ENCODE measurements at places on chromosomes 16 and 17. TPM values are rescaled to one million over a fixed set of nuclear protein-coding genes. Genes with fewer than 3 reads are reported as not detected.

TEKT3 gene
- total RNA-seq: 0.12 TPM

PLXDC1 gene
- total RNA-seq: 25.0 TPM

BICDL2 gene
- total RNA-seq: not detected

KRTAP9-8 gene
- not detected for total RNA-seq

GFAP gene
- total RNA-seq: 11.0 TPM

OR4D1 gene
- total RNA-seq: not detected

TAC4 gene
- not detected for total RNA-seq

MEIOB gene
- total RNA-seq: not detected

DNA sequence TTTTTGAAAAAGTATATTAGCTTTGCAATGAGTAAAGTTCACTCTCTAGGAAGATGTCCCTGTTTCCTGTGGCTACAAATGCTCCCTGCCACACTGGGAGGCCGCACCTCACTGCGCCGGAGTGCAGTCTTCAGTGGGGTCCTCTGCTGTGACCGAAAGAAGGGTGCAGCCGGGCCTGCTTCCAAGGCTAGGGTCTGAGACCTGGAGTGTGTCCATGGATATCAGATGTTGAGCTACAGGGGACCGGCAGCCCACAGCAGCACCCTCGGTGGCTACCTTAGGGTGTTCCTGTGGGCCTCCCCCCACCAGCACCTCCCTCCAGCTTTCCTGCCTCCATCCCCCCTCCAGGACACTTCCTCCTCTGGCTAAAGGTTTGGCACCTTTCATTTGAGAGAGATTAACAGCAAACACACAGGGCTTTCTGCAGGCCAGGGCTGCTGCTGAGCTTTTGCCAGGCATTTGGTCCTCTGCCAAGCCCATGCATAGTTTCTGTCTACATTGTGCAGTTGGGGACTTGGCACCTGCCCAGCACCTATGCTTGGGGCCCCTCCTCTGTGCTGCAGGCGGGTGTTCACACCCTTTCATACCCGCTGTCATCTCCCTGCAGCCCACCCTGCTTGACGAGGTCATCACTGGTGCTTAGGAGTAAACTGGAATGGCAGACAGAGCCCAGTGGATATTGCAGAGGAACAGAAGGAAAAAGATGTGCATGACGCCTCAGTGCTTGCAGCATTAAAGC, 33.8 kb upstream of the CRISPLD2 start:
- no peaks in the 10 kb centered on the region for H3K36me3 ChIP-seq
- no peak overlapping the region for H3K27ac ChIP-seq
- no peak overlapping the region for H3K4me3 ChIP-seq
- H3K4me1 ChIP-seq: no peaks in the 10 kb centered on the region
- DNase-seq: peak; percentile 94
- no peaks in the 10 kb centered on the region for H3K27me3 ChIP-seq

DNA sequence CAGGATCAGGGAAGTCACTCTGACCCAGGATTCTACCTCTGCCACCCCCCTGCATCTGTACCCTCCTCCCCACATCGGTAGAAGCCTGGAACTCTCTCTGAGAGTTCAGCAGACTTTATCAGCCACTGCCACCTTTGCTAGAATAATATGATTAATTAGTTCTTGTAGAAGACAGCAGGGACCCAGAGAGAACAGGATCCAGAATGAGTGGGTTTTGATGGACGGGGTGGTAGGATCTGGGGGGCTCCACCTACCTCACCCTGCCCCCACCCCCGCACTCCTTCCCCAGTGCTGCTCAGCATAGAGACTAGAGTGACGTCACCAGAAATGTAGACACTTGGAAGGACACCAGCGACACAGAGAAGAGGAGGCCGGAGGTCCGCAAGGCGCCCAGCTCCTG, 33.5 kb downstream of the ABCC6 start:
- no peaks in the 10 kb centered on the region for H3K36me3 ChIP-seq
- no peaks in the 10 kb centered on the region for H3K27me3 ChIP-seq
- no peak overlapping the region for H3K27ac ChIP-seq
- H3K4me3 ChIP-seq: no peak overlapping the region
- no peak for DNase-seq

DNA sequence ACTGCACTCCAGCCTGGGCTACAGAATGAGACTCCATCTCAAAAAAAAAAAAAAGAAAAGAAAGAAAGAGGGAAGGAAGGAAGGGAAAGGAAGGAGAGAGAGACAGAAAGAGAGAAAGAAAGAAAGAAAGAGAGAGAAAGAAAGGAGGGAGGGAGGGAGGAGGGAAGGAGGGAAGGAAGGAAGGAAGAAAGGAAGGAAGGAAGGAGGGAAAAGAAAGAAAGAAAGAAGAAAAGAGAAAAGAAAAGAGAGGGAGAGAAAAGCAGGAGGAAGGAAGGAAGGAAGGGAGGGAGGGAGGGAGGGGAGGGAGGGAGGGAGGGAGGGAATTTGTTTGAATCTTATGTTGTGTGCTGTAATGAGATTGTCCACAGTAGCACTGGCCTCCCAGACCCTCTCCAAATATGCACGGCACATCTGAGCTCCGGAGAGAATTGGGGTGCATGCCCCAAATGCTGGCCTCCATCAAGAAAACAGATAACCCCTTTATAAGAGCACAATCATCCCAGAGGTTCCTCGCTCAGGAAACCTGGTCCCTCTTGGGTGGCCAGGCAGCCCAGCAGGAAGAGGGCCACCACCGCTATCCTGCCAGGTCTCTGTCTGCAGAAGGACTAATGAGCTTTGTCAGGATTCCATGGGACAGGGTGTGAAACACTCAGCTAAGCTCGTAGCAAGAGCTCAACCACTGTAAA, 8.8 kb upstream of the EIF1 start:
- H3K4me3 ChIP-seq: no peak overlapping the region
- peaks cover 5% of the 10 kb centered on the region for H3K4me1 ChIP-seq
- H3K27me3 ChIP-seq: no peaks in the 10 kb centered on the region
- DNase-seq: no peak
- H3K36me3 ChIP-seq: no peaks in the 10 kb centered on the region
- H3K27ac ChIP-seq: no peak overlapping the region

- DNase-seq: no peak
- H3K27me3 ChIP-seq: no peaks in the 10 kb centered on the region
- no peak overlapping the region for H3K4me3 ChIP-seq
- peaks cover 6% of the 10 kb centered on the region for H3K4me1 ChIP-seq
- H3K36me3 ChIP-seq: no peaks in the 10 kb centered on the region
Observed at GRCh38 chr17:79003661-79004411, 5.7 kb downstream of the CANT1 start.

GRCh38 chr16:89855986-89856385, 17.4 kb upstream of the TCF25 start:
- no peak for DNase-seq
- no peak overlapping the region for H3K27ac ChIP-seq
- no peaks in the 10 kb centered on the region for H3K36me3 ChIP-seq

GRCh38 chr17:6589266-6589946, 33.1 kb upstream of the PITPNM3 start:
- H3K27me3 ChIP-seq: no peaks in the 10 kb centered on the region
- no peak overlapping the region for H3K4me3 ChIP-seq
- H3K27ac ChIP-seq: no peak overlapping the region
- peaks cover 68% of the 10 kb centered on the region for H3K36me3 ChIP-seq
- DNase-seq: peak; percentile 56
- H3K4me1 ChIP-seq: no peaks in the 10 kb centered on the region

DNA sequence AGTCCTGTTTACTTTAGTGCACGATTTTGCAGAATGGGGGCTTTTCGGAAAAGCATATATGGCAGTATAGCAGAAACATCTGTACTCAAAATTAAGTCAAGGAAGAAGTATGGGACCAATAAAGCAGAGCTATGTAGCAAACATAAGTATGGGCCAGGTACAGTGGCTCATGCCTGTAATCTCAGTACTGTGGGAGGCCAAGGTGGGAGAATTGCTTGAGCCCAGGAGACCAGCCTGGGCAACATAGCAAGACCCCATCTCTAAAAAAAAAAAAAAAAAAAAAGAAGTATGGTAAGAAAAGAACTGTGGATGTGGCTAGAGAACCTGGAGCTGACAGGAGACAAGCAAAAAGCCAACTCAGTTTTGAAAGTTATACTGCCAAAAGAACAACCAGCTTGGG, 36.1 kb downstream of the ZNF652 start:
- DNase-seq: no peak
- H3K36me3 ChIP-seq: no peaks in the 10 kb centered on the region
- no peaks in the 10 kb centered on the region for H3K27me3 ChIP-seq
- H3K4me1 ChIP-seq: no peaks in the 10 kb centered on the region

GRCh38 chr17:58284613-58285421, 4.1 kb upstream of the MPO start:
- peak; percentile 18 for DNase-seq
- no peak overlapping the region for H3K27ac ChIP-seq
- no peaks in the 10 kb centered on the region for H3K4me1 ChIP-seq
- H3K36me3 ChIP-seq: no peaks in the 10 kb centered on the region
- no peak overlapping the region for H3K4me3 ChIP-seq

GRCh38 chr16:68077866-68078700, 7.1 kb upstream of the NFATC3 start:
- no peaks in the 10 kb centered on the region for H3K27me3 ChIP-seq
- peaks cover 2% of the 10 kb centered on the region for H3K36me3 ChIP-seq
- no peak for DNase-seq
- no peak overlapping the region for H3K4me3 ChIP-seq
- no peaks in the 10 kb centered on the region for H3K4me1 ChIP-seq

GRCh38 chr17:45246861-45247428, 14.9 kb downstream of the SPATA32 start:
- DNase-seq: peak; percentile 71
- no peaks in the 10 kb centered on the region for H3K36me3 ChIP-seq
- no peaks in the 10 kb centered on the region for H3K4me1 ChIP-seq
- peaks cover 3% of the 10 kb centered on the region for H3K27me3 ChIP-seq
- peak overlapping the region; percentile 11 for H3K27ac ChIP-seq

- peak; percentile 40 for DNase-seq
- H3K27me3 ChIP-seq: peaks cover 49% of the 10 kb centered on the region
- H3K4me1 ChIP-seq: no peaks in the 10 kb centered on the region
- H3K36me3 ChIP-seq: no peaks in the 10 kb centered on the region
- H3K4me3 ChIP-seq: peak within 1 kb of the TSS; percentile 14
- no peak within 1 kb of the TSS for H3K27ac ChIP-seq
Observed at GRCh38 chr17:74736513-74737298, at the start of gene RAB37. RAB37 (plus strand) TSS chr17:74737256; CDS start chr17:74737273, 17 bp downstream.

DNA sequence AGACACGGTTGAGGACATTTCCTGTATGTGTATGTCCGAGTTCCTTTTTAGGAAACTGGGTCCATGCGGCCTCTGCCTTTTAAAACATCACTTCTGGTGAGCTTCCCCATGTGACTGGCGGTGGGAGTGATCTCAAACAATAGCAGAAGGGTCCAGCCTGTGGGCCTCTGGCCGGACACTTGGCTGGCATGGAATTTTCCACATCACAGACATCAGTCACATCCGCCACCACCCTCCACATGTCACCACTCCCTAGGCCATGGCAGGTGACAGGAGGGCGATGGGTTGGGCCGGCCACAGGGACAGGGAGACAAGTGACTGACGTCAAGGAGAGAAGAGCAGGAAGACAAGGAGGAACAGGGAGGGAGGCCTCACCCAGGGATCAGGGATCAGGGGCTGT, 83.7 kb downstream of the DNAH17 start:
- H3K27ac ChIP-seq: no peak overlapping the region
- H3K27me3 ChIP-seq: no peaks in the 10 kb centered on the region
- H3K4me1 ChIP-seq: no peaks in the 10 kb centered on the region
- no peak overlapping the region for H3K4me3 ChIP-seq

DNA sequence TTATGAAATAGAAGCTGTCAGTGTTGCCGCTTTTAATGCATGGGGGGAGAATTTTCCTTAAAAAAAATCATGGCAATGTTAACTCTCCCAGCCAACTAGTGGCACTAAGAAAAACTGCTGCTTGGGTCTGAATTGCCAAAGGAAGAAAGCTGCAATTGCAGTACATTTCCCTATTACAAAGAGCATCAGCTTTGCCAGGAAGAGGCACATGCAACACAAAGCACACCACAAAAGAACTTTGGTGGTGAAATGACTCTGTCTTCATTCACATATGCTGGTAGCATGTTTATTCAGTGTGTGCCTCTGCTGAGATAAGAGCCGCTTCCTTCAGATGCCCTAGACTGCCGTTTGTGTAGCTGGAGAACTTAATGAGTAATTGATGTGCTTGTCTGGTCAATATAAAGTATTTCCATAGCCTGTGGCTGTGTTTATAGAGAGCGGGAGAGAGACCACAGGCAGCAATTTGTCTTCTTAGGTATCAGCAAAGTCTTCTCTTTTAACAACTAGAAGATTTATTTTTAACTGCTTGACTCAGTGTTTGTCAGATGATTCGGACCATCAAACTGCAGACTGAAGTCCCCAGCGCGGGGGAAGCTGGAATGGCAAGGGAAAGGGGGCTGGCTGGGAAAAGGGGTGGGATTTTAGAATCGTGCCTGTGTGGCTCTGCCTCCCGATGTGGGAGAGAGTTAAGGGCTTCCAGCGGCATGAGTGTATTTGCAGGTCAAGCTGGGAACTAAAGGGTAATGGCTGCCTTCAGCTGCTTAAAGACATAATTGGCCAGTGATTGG, 115.1 kb downstream of the MRTFB start:
- peak overlapping the region; percentile 30 for H3K4me3 ChIP-seq
- H3K36me3 ChIP-seq: no peaks in the 10 kb centered on the region
- H3K27me3 ChIP-seq: no peaks in the 10 kb centered on the region
- DNase-seq: peak; percentile 77
- H3K4me1 ChIP-seq: peaks cover 60% of the 10 kb centered on the region
- peak overlapping the region; percentile 88 for H3K27ac ChIP-seq

- no peak overlapping the region for H3K4me3 ChIP-seq
- no peak overlapping the region for H3K27ac ChIP-seq
- no peaks in the 10 kb centered on the region for H3K4me1 ChIP-seq
- peaks cover 32% of the 10 kb centered on the region for H3K36me3 ChIP-seq
- no peak for DNase-seq
- no peaks in the 10 kb centered on the region for H3K27me3 ChIP-seq
Observed at GRCh38 chr17:28363776-28364650, 986 bp downstream of the SEBOX start.
